Activated T-cell treated with anti-CD3 and anti-CD28 coated beads for 4 hours (primary cell): ENCODE measurements at places on chromosomes 13 and 19.

GRCh38 chr13:95258619-95259194, 42.5 kb downstream of the ABCC4 start:
- DNase-seq: no peak

DNA sequence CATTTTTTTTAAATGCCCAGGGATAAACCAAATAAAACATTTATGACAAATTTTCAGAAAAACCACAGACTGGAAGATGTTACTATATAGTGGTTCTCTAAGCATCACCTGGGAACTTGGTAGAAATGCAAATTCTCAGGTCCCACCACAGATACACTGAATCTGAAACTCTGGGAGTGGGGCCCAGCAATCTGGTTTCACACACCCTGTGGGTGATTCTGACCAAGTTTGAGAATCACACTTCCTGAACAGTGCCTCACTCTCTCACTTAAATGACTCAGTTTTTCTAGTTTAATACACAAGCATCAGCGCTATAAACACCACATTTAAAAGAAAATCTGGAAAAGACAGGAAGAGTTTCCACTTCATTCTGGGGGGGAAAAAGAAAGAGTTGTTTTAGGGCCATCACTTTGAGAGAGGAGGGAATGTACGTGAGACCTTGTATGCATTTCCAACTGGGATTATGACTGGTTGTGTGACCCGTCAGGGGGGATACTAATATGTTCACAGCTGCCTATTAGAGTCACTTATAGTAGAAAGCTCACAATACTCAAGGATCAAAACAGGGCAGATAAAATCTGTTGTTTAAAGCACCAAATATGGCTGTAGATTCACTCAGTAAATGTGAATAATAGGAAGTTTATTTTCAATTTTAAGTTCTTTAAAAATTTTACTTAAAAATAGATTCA, 567.7 kb downstream of the GPC6 start:
- no peak for DNase-seq

DNA sequence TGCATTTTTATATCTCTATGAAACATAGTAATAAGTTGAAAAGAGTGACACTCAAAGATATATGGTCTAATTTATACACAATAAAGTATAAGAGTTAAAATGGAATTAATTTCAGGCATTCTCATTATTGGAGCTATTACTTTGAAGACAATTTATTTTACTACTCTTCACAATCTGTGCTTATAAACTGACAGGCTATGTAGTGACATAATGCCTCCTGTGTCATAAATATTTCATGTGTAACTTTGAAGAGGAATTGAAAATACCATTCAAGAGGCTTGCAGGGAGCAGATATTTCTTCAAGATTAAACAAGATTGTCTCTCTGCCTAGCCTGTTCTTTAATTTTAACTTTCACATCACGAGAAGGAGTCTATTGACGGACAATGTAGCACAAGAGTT, 1881.5 kb upstream of the PCDH20 start:
- no peak for DNase-seq

GRCh38 chr13:108070491-108070890, 144.8 kb downstream of the LIG4 start:
- no peak for DNase-seq

DNA sequence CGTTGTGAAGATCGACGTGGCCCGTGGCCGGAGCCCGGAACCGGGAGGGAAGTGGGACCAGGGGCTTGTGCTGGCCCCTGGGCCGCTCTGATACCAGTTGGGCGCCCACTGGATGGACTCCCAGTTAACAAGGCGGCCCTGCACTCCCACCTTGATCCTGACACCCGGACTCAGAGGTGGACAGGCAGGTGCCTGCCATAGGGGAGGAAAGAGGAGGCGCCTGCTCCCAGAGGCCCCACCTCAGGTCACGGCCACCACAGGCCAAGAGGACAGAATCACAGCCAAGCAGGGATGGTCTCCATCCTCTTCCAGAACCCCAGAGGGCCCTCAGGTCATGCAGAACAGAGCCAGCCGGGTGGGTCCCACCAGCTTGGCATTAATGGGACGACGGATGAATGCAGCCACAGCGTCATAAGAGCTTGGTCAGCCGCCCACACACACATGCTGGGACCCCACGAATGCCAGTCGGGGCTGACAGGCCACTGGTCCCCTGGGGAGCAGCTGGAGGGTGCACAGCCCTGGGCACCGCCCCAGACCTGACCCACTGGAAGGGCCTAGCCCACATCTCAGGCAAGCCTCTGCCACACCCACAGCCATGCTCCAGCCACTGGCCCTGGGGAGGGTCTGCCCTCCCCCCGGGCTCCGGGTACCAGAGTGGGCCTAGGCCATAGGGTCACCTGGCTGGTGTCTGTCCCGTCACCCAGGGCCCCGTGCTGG, 9.6 kb upstream of the KLF16 start:
- DNase-seq: no peak

DNA sequence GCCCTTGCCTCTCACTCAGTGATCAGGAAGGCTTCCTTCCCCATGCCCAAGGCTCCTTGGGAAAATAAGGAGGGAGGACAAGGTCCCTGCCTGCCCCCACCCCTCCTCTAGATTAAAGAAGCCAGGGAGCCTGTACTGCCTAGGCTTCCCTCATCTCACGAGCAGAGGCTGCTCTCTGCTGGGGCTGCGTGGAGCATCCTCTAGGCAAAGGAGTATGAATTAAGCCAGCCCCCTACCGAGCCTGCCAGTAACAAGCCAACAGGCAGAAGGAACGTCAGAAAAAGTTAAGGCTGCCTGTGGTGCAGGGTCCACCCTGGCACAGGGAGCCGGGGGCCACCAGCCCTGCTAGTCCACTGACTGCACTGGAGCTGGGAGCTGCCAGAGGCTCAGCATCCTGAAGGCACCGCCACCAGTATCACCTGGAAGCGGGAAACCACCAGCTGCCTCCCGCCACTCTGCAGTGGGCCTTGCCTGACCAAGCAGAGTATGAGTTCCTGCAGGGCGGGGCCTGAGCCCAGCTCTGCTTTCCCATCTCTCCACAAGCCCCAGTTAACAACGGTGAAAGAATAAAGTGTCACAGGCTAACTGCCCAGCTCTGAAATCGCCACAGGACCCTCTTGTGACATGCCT, 6.8 kb downstream of the NAPA start:
- DNase-seq: no peak

GRCh38 chr19:4431808-4432674, 25.6 kb downstream of the UBXN6 start:
- no peak for DNase-seq

DNA sequence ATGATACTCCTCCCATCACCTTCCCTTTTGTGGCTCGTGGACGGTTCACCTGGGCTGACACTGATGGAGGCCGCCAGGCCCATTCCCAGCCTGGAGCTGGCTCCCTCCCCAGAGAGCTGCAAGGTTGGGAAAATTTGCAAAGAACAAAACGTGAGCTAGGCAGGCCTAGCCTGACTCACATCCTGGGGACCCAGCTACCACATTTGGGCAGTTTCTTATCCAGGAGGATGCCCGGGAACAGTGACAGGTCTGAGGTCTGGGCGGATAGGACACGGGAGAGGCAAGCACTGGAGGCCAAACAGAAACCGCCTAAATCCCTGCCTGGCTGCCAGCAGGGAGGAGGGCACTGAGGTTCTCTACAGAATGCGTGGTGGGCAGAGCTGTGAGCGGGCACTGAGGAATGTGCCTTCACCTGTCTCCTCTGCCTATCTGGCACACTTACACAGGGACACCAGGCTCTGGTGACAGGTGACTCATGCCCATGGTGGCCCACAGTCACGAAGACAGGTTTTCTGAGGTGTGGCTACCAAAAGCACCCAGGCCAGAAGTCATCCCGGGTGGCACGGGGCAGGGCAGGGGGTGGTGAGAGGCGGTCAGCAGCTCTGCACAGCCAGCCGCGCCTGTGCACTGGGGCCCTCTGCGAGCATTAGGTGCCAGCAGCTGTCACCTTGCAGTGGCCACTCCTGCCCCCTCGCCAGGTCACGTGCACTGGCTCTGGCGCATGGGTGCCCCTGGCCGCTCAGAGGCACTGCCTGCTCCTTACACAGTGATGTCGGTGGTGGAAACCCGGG, 23.2 kb downstream of the SH3GL1 start:
- no peak for DNase-seq

DNA sequence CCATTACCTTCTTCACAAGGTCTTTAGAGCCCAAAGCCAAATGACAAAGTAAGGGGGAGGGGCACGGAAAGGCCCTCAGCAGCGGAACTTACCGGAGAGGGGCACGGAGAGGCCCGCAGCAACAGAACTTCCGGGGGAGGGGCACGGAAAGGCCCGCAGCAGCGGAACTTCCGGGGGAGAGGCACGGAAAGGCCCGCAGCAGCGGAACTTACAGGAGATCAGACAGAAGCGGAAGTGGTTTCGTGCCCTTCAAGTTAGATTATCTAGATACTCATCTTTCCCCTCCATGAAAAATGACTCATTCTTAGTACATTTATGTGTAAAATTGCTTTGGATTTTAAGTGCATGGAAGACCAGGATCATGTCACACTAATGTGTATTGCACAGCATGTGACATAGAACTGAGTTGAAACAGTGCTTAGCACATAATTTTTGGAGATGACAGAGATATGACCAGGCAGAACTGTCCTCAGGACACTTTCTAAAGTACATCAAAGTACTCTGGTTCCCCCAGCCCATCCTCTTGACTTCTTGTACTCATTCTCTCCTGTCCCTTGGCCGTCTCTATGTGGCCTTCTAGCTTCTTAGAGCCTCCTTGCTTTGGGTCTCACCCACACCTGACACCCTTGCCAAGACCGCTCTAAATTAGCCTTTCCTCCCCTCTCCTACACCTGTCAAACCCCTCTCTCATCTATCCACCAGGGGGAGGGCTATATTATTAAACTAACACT, 25.7 kb upstream of the TPTE2 start:
- DNase-seq: peak; percentile 57
